ENCODE measurements at places on chromosomes 3 and 15.

- DNase-seq = no peak
These were observed 10.1 kb downstream of the SRP14 start for GRCh38 chr15:40028853-40029252.

- no peak for DNase-seq
These were observed 10.2 kb downstream of the ACKR2 start for GRCh38 chr3:42819351-42819965.

- DNase-seq = no peak
These were observed 698 bp downstream of the GRM7 start for GRCh38 chr3:6861625-6862000.

- no peak for DNase-seq
These were observed 26.2 kb downstream of the FBXL22 start for GRCh38 chr15:63623232-63623969.

DNA sequence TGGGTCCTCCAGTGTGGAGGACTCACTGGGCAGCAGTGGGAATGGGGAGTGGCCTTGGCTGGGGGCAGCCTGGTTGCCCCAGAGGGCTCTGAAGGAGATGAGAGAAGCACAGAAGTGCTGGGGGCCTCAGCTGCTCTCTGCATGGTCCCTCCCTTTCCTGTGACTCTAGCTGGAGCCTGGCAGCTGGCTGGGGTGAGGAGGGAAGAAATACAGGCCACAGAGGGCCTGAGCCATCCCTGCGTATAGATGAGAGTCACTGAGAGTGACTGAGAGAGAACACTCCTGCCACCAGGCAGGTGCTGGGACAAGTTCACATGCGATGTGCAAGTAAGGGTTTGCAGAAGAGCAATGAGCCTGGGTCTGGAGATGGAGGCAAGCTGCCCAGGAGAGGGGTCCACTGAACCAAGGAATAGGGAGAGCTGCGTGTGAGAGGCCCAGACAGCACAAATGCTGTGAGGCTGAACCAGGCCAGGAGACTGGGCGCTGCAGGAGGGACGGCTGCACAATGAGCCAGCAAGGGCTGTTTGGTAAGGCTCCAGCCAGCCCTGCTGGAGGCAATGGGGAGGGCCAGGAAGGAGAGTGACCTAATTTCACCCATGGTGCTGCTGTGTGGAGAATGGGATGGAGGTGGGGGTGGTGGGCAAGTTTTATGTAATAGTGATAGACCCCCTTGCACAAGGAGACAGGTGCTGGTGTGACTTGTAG lies 87.2 kb downstream of the CLSTN2 start:
- no peak for DNase-seq

DNA sequence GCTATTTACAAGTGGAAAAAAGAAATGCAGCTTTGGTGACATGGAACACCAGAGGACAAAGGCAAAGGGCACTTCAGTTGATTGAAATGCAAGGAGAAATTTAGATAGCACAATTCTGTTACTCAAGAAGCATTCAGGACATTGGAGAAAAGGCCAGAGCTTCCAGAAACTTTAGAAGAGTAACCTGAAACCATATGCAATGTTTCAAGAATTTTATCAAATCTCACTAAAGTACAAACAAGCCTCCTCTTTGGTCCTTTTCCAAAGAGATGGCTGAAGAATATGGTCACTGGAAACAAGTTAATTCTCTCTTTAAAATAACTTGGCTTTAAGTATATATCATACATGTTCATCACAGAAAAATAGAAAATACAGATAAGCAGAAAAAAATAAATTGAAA lies 14.6 kb upstream of the LMOD3 start:
- DNase-seq = no peak
